Islet precursor cell (in vitro differentiated cells): ENCODE measurements at places on chromosomes 7 and 10.
A peak's percentile ranks its signal among the peaks of the same experiment; 100 is the strongest.

GRCh38 chr10:96700374-96701099 is 19.8 kb downstream of the PIK3AP1 start:
- DNase-seq, result no peak

- DNase-seq, result peak; percentile 45
Measured at GRCh38 chr10:86363833-86364490, 2.6 kb downstream of the GRID1 start.

- DNase-seq, result peak; percentile 55
Measured at GRCh38 chr7:150382123-150382843, 3.2 kb downstream of the ZNF775 start.

DNA sequence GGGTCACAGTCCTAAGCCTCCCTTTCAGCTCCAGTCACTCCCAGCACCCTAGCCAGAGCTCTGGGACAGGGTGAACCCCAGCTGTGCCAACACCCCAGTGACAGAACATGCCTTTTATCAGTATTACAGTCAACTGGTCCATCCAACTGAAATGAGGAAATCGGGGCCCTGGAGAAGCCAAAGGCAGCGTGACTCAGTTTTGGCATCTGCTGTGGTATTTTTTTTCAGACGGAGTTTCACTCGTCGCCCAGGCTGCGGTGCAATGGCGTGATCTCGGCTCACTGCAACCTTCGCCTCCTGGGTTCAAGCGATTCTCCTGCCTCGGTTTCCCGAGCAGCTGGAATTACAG is 3.4 kb upstream of the CLDN15 start:
- DNase-seq, result no peak

DNA sequence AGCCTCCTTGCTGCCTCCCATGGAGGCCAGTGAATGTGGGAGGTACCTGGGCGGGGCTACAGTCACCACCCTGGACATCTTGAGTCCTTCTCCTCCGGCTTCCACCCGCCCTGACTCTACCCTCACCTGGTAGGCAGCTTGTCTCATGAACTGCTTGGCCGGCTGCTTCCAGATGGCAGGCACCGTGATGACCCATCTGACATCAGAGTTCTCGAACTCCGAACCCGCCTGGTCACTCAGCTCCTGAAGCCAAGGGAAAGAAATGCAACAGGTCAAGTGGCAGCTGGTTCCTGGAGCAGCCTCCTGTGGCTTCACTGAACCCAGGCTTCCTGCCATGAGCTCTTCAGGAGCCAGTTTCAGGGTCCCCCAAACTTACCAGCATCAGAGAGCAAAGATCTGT is 50.1 kb downstream of the HSPA12A start:
- no peak for DNase-seq

GRCh38 chr10:77899080-77899477 is 27.5 kb downstream of the DLG5 start:
- no peak for DNase-seq

DNA sequence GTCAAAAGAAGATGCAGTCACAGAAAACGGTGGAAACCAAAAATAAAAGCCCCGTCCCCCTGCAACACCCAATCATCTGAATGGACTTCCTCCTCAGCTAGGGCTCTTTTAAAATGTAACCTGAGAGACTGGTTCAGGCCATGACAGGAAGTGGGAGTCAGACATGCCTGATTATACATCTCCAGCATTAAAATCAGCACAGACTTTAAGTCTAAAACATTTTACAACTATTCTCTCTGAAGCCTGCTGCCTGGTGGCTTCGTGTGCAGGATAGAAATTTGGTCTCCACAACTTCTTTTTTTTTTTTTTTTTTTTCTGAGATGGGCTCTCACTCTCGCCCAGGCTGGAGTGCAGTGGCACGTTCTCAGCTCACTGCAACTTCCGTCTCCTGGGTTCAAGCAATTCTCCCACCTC is 30.3 kb downstream of the HACD1 start:
- DNase-seq, result no peak

GRCh38 chr7:6165521-6166320 is 106.7 kb downstream of the CYTH3 start:
- no peak for DNase-seq

GRCh38 chr7:91206361-91206960 is 57.8 kb upstream of the FZD1 start:
- DNase-seq, result no peak

DNA sequence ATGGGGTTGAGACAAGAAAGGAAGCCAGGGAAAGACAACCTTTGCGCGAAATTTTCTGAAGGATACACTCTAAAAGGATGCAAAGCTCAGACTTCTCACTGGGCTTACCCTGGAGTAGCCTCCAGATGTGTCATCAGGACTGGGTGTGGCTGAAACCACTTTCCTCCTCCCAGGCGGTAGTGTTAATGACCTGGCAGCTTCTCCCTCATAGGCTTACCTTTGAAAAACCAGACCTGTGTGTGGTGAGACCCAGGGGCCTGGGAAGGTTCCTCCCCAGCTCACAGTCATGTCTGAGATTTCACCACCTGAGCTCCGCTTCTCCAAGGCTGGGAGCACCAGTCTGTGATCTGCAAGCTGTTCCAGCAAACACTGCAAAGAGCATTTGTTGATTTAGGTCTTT is 93.7 kb downstream of the EPC1 start:
- DNase-seq, result peak; percentile 94

DNA sequence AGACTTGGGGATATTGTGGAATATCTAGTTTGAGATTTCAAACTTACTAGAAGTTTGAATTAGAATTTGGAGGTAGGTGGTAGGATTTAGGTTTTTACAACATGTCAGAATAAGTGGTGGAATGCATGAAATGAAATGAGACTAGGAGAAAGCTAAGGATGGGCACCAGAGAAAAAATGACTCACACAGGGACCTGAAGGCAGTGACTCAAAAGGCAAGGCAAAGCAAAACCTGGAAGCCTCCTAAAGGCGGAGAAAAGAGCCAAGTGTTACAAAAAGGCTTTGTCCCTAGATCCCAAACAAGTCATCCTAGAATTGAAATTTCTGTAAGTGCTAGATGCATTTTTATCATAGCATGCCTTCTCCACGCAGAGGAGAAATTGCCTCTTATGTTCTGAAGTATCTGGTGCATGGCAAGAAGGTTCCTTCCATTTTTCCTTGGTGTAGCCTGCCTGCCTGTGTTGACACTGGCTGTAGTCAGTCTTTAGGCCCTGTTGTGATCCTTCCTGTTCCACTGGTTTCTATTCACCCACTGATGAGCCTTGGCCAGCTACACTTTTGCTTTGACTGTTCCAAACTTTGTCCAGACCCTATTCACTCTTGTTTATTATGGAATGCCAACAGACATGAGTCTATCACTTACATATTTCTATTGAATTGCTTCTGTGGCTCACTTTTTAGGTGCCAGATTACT is 109.3 kb downstream of the ETV1 start:
- DNase-seq, result peak; percentile 65

- DNase-seq, result peak; percentile 75
Measured at GRCh38 chr10:24240041-24240751, 31.3 kb downstream of the KIAA1217 start.

DNA sequence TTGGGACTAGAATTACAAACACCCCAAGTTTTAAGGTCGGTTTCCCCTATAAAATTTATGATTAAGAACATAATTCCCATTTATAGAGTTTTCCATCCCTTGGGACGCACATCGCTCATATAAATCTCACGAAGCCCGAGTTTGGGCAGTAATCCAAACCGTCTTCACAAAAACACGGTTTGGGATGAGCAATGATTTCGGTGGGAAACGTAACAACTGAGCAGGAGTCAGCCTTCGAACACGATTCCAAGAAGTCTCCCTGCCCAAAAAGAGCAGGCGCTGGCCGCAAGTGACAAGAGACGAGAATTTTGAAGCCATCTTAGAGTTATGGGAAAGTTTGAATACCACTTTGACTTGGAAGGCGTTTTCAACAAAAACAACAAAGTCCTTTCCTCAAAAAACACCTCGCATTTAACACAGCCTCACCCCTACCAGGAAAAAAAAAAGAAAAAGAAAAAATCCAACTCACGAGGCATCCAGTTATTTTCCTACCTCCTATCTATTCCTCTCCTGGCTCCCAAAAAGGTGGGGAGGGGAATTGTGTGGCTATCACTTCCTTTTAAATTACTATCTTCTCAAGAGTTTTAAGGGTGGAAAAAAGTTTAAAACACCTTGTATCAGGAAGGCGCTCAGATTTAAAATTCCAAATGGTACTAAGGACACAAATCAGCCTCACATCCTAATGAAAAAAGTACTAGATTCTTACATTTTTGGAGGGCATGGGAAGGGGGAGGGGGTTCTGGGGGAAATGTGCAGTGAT is 1.6 kb downstream of the SEPHS1 start:
- no peak for DNase-seq

GRCh38 chr10:44470784-44471183 is 85.9 kb upstream of the CXCL12 start:
- DNase-seq, result no peak
